ENCODE measurements at places on chromosomes 2 and 18. TPM values are rescaled to one million over a fixed set of nuclear protein-coding genes. Genes with fewer than 3 reads are reported as not detected.

The PLB1 gene
- 0.39 TPM for total RNA-seq

DNA sequence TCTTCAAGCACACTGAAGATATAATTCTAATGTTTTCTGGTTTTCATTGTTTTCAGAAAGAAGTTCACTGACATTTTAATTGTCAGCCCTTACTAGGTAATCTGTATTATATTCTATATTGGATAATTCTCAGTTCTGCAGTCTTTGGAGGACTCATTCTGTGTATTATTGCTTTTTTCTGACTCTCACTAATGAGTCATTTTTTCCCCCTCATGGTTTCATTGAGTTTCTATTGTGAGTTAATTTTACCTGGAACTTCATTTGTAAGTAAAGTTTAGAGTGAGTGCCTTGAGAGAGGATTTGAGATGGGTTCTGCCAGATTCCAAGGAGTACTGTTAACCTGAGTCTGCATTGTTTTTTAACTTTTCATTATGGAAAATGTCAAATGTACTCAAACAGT lies 90.4 kb upstream of the LYPD1 start:
- no peak for DNase-seq

- no peak for DNase-seq
Observed at GRCh38 chr2:232238108-232238507, 140.4 kb upstream of the ALPP start.

DNA sequence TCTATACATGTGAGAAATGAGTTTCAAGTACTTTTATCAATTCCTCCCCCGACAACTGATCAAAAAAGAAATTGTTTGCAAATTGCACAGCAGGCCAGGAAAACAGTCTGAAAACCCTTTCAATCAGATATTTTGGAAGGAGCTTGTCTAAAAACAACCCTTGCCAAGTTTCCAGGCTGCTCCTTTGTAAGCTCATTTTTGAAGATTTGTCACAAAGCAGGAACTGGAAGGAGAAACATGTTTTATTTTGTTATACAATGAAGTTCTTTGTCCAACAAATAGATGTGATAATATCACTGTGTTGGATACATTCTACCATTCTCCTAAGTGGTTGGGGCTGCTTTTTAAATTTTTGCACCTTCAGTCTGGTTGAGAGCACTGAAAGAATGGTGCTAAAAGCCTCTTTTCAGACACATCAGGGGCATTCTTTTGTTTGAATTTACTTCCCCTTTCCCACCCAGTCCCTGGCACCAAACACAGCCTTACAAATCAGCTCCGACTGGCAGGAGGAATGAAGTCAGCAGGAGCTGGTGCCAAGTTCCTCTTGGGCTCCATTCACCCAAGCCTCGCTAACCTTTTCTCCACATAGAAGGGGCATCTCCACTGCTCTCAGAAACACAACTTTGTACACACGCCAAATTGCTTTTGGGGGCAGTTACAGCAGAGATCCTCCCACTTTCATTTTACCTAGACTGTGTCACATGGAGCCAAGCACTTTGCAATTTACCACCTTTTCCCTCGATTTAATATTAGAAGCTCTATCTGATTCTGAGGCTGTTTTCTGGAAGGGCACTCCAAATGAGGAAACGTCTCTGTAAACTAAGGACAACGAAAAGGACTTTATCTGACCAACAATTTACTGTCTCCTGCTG lies 88.0 kb downstream of the C1D start:
- DNase-seq, result no peak

The IER3IP1 gene
- total RNA-seq, result 15.6 TPM

- DNase-seq, result no peak
Observed at GRCh38 chr18:8288472-8289195, 320.6 kb upstream of the RAB12 start.

All from CD8-positive, alpha-beta memory T cell (primary cell).